ENCODE measurements at places on chromosomes 12 and 14. TPM values are rescaled to one million over a fixed set of nuclear protein-coding genes. Genes with fewer than 3 reads are reported as not detected.

SLC25A47 gene
- total RNA-seq: not detected

CACNB3 gene
- total RNA-seq: 24.5 TPM

GRCh38 chr12:104471336-104471735 lies 14.6 kb downstream of the CHST11 start:
- DNase-seq: no peak

DNA sequence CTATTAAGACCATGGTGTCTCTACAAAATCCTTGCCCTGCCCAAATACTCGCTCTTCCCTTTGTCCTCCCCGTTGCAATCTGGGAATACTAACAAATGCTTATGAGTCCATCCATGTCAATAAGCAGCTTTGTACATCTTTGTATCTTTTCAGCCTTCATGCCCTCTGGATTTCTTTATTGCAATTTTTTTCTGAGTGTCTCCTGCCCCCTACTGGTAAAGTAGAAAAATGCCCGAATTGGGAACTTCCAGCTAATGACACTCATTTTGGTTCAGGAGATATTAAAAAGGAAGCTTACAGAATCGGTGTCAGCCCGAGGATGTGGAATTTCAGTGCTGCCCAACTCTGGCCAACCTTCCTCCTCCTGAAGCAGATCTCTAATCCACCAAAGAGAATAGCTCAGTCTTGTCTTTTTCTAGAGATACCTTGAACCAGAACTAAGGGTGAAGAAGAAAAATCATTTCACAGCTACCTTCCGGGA lies 46.0 kb downstream of the SH2B3 start:
- no peak for DNase-seq

DNA sequence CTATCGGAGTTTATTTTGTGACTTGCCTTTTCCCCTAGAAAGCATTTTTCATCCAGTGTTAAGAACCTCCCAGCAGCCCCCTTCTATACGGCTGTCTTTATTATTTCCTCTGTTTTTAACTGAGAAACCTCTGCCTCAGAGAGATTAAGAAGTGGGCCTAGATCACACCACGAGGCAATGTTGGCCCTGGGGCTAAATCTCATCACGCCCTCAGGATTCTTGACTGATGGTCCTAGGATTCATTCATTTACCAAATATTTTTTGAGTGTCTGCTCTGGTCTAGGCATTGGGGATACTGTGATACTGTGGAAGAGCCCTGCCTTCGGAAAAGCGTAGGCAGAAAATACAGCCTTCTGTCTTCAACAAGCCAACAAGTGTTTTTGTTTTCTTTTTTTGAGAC lies 42.1 kb downstream of the C14orf132 start:
- no peak for DNase-seq

- no peak for DNase-seq
These were observed 16.2 kb upstream of the KRT7 start for GRCh38 chr12:52216807-52217206.

DNA sequence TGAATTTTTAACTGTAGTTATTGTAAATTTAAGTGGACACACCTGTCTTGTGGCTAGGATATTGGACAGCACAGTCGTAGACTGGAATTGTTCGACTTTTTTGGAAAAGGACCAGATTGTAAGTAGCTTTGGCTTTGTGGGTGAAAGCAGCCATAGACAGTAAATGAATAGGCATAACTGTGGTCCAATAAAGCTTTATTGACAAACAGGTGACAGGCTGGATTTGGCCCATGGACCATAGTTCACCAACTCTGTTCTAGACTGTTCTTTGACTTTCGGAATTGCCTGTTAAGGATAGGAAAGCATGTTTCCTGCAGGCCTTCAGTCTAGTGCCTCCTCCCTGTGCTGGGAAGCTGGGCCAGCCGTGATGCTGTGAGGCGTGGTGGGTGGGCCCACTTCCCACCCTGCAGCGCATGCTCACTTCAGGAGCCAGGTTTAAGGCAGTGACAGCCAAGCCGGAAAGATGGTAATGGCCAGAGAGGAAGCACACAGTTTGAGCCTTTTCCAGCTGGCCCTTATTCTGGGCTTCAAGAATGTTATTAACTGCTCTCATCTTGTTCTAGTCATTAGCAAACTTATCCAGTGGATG lies 51.8 kb downstream of the PPP2R5C start:
- no peak for DNase-seq

- no peak for DNase-seq
These were observed 11.5 kb upstream of the NT5DC3 start for GRCh38 chr12:103852498-103852997.

- DNase-seq: no peak
These were observed 1.8 kb downstream of the ITGA7 start for GRCh38 chr12:55705782-55706402.

DNA sequence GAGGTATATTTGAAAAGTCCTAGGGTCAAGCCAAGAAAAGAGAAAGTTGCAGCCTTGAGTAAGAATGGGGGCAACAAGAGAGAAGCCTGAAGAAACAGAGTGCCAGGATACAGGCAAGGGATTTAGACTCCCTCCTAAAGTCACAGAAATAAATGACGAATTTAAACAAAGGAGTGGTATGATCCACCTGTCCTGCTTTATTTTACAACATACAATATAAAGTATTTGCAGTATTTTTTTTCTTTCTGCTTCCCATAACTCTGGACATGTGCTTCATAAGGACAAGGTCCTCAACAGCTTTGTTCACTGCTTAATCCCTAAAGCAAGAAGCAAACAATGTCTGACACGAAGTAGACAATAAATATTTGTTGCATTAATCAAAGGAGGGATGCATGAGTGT lies 57.4 kb downstream of the IFNG start:
- no peak for DNase-seq

DNA sequence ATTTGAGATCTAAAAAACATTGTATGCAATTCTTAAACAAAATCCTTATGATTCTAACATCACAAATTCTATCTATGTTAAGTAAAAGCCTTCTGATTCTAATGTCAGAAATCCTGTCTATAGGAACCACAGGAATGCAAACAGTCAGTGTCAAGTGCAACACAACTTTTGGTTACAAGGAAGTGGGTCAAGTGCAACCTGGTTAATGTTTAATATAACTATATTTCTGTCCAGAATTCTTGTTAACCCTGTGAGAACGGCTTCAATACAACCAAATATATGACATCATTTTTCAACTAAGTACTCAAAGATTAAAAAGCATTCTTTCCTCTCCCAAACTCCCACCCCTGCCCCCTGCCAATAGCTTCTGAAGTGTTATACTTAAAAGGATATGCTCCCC lies 107.9 kb upstream of the PLEKHA5 start:
- DNase-seq: peak; percentile 71

- no peak for DNase-seq
These were observed 49.2 kb upstream of the ERGIC2 start for GRCh38 chr12:29429999-29430715.

DNA sequence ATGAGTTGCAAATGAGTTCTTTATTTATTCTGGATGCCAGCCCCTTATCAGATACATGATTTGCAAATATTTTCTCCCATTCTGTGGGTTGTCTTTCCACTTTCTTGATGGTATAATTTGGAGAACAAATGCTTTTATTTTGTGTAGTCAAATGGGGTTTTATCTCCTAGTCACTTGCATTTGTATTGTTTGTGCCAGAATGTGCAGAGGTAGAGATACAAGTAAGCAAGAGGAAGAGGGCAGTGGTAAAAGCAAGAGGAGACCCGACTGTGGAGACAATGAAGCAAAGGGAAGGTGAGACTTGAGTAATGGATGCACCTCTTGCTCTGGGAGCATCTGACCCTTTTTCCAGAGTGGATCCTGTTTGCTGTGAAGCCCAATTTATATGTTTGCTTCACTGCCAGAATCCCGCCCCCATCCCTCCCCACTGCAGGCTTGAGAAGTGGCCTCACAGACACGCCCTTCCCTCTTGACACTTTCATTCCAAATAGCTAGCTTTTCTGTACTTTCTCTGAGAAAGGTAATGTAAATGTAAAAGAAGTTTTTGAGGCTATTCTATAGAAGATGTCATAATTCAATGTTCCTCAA lies 786 bp upstream of the PFKM start:
- no peak for DNase-seq

- DNase-seq: no peak
These were observed 33.2 kb upstream of the KCNH3 start for GRCh38 chr12:49505672-49506071.

GRCh38 chr14:65993103-65993502 lies 493.1 kb upstream of the CCDC196 start:
- no peak for DNase-seq

SLC39A5 gene
- 0.08 TPM for total RNA-seq

DNA sequence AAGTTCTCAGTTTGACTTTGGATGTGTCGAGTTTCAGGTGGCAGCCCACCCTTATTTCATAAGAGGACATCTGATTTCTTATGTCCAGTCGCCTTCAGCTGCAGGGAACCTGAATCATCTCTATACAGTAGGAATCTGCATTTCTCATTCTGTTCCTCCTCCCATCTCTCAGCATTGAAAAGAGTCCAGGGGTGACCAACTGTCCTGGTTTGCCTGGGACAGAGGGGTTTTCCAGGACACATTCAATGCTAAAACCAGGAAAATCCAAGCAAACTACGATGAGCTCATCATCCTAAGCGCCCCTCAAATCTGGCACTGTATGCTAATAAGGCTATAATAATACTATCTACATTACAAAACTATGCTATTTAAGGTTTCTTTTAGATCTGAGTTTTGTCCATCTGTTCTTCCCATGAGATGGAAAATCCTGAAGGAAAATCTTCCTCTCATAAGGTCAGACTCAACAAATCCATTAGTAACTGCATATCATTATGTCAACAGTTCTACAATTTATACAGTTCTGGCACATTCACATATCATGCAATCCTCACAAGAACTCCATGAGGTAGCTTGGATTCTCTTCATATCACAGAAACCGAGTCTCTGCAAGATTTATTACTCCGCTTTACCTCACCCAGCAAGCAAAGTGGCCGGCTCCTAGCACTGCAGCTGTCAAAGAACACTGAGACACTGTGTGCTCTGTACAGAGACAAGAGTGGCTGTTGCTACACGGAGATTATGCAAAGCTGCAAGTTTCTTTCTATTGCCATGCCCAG lies 15.6 kb upstream of the CALM1 start:
- no peak for DNase-seq

DNA sequence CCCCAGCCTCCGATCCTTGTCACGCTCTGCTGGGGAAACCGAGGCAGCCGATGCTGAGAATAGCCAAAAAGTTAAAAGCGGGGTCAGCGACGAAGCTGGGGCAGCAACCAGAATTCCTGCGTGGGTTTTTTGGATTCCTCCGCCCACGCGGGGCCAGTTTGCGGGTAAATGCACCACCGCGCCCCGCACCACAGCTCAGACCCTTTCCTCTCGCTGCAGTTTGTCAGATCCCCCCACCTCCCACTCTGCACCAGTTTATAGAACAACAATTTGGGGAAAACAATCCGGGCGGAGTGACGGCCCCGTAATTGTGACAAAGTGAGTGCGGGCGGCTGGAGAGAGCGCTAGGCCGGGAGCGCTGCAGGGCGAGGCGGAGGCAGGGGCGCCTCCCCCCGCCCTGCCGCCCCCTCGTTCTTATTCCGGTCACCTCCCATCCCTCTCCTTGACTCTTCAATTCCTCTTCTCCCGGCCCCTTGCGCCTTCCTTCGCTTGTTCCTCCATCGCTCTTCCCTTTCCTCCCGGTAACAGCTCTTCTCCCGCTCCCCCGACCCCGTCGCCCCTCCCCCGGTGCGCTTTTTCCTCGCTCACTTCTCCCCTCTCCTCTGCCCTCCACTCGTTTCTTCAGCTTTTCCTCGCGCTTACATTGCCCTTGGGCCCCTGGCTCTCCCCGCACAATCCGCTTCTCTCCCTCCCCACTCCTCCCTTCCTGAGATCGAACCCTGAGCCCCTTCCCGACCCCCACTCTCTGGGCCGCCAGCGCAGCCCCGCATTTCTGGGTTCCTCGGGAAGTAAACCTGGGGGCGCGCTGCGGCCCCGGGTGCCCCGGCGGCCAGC lies 646 bp upstream of the DNAJC22 start:
- no peak for DNase-seq

DNA sequence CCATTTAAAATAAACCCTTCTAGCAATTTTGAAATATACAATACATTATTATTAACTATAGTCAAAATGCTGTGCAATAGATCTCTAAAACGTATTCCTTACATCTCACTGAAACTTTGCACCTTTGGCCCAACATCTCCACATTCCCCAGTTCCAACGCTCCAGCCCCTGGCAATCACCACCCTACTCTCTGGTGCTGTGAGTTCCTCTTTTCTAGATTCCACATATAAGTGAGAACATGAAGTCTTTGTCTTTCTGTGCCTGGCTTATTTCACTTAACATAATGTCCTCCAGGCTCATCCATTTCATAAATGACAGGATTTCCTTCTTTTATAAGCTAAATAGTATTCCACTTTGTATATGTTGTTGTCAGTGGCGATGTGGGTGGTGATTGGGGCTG lies 194.7 kb upstream of the RTL1 start:
- no peak for DNase-seq

DNA sequence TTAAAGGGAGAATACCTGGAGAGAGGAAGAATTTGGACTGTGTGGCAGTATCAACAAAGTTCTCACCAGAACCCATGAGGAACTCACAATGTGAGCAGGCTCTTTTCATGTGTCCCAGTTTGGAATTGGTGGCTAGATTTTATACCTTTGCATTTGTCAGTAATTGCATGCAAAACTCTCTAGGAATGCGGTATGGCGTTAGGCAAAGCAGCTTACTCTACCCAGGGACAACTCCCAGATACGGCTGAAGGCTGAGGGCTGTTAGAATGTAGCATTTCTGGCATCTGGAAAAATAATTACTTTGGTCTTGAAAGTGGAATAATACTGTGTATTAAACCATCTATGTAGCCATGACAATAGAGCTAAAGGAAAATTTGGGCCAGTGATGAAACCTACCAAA lies 635.5 kb downstream of the SLC16A7 start:
- DNase-seq: no peak

All from kidney epithelial cell (primary cell).